ENCODE measurements at places on chromosomes 5 and 9.
A peak's percentile ranks its signal among the peaks of the same experiment; 100 is the strongest.

GRCh38 chr9:3857673-3858072 lies 331.9 kb upstream of the RFX3 start:
- no peak for DNase-seq

DNA sequence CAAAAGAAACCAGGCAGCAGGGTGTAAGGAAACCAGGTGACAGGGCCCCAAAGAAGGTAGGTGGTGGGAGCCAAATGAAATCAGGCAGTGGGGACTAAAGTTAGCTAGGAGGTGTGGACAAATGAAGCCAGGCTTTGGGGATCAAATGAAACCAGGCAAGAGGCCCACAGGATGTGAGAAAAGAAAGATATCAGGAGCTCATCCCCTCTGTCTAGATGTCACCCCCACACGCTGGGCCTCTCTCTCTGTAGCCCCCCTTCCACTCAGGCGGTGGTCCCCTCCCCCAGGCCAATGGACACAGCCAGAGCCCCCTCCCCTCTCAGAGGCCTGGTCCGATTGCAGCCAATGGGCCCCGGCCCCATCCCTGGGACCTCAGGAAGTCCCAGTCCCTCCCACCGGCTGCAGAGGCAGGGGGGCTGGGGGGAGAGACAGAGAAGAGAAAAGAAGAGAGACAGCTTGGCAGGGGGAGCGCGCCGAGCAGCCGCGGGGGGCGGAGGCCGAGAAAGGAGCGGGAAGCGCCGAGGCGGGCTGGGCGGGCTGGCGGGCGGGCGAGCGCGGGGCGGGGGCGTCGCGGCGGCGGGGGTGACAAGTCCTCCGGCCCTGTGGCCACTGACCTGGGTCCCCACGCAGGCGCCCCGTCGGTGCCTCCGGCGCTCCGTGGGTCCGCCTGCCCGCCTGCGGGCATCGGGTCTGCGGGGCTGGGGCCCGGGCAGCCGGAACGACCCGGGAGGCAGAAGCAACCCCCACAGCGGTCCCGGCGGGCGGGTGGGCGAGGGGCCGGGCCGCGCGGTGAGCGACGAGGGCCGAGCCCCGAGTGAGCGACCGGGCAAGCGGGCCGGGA lies 11.9 kb downstream of the CNTFR start:
- no peak for DNase-seq

- DNase-seq: no peak
These were observed 280.1 kb downstream of the FBXL17 start for GRCh38 chr5:108101821-108102220.

- DNase-seq: peak; percentile 30
These were observed 86.0 kb downstream of the BRINP1 start for GRCh38 chr9:119283078-119283794.

GRCh38 chr5:23703940-23704855 lies 196.8 kb downstream of the PRDM9 start:
- DNase-seq: peak; percentile 59

DNA sequence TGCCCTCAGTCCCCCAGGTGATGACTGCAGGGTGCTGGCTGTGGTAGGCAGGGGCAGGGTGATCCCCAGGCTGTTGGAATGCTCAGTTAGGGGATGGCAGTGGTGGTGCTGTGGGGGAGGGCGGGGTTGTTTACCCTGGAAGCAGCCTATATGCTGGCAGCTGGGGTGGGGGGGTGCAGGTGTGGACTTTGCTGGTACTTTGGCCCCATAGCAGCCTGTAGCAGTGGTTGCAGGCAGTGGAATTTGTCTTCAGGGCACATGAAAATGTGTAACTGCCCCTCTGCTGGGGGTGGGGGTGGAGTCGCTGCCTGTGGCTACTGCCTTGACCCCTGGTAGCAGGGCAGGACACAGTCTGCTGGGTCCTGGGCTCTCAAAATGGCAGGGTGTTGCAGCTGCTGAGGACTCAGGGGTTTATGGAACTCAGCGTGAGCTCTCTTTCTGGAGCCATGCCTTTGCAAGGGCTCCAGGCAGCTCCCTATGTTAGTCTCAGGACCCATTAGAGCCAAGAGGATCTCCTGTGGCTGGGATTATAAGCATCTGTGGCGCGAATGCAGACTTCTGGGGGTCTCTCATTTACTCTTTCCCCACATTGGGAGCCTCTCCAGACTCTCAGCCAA lies 65.0 kb downstream of the RMI1 start:
- DNase-seq: no peak

GRCh38 chr5:137570070-137570469 lies 70.9 kb upstream of the SPOCK1 start:
- no peak for DNase-seq

GRCh38 chr9:17019398-17019797 lies 115.4 kb upstream of the CNTLN start:
- DNase-seq: no peak

All from spinal cord (tissue), 10 donors.